Aorta (tissue), 5 donors: ENCODE measurements at places on chromosomes 3 and 15. TPM values are rescaled to one million over a fixed set of nuclear protein-coding genes. Genes with fewer than 3 reads are reported as not detected.

The SQOR gene
- total RNA-seq = 49.3 TPM

The TRPM7 gene
- 41.0 TPM for total RNA-seq

GRCh38 chr15:66803182-66803729, 101.2 kb downstream of the SMAD6 start:
- H3K27me3 ChIP-seq = no peaks in the 10 kb centered on the region
- no peaks in the 10 kb centered on the region for H3K36me3 ChIP-seq
- H3K4me1 ChIP-seq = no peaks in the 10 kb centered on the region
- H3K27ac ChIP-seq = no peak overlapping the region

- no peak overlapping the region for H3K27ac ChIP-seq
- H3K27me3 ChIP-seq = no peaks in the 10 kb centered on the region
- H3K4me3 ChIP-seq = no peak overlapping the region
- no peaks in the 10 kb centered on the region for H3K4me1 ChIP-seq
- no peak for DNase-seq
- no peaks in the 10 kb centered on the region for H3K36me3 ChIP-seq
Observed at GRCh38 chr3:184672977-184673870, 38.6 kb downstream of the MAGEF1 start.

GRCh38 chr3:196537319-196537984, 22.3 kb upstream of the SMCO1 start:
- DNase-seq = no peak
- H3K36me3 ChIP-seq = no peaks in the 10 kb centered on the region
- no peaks in the 10 kb centered on the region for H3K4me1 ChIP-seq
